ENCODE measurements at places on chromosomes 16 and 17. TPM values are rescaled to one million over a fixed set of nuclear protein-coding genes. Genes with fewer than 3 reads are reported as not detected.

DNA sequence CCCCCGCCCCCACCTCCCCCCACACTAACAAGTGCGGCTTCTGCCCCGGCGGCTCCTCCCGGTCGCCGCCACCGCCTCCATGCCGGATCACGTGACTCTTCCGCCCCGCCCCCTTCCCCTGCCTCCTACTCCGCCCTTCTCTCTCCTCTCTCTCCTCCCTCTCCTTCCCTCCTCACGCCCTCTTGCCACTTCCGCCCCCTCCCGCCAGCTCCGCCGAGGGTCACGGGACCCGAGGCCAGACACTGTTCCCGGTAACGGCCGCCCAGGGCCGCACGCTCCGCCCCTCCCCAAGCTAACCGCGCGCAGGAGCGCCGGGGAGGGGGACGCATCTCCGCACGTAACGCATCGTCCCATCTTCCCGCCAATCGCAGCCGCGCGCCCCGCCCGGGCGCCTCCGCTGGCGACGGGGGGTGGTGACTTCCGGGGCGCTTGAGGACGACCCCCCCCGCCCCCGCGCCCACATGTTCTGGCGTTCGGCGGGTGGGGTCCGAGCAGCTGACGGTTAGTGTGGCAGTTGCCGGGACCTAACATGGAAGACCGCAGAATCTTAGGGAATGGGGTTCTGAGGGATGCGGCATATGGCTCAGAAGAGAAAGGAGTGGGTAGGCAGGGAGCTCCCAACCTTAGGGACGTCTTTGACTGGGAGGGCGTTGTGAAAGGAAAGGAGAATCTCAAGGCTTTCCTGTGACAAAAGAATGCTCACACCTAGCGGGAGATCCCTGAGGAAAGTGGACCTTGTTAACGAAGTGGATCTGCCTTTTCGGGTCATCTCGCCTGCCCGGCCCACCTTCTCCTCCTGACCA is at the start of gene USP32:
Gene USP32 (minus strand): TSS at position 92 of the 803 bp plus-strand sequence. CDS start 194 bp downstream, outside the sequence.
- peak; percentile 98 for DNase-seq

GRCh38 chr16:13324851-13325250 is 423.5 kb downstream of the SHISA9 start:
- no peak for DNase-seq

DNA sequence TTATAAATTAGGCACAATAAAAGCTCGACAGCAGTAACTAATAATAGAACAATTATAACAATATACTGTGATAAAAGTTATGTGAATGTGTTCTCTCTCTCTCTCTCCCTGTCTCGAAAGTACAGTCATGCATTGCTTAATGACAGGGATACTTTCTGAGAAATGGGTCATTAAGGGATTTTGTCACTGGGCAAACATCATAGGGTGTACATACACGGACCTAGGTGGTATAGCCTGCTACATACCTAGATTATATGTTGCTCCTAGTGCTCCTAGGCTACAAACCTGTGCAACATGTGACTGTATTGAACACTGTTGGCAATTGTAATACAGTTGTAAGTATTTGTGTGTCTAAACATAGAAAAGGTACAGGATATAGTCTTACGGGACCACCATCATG is 6.9 kb downstream of the ZNRF1 start:
- DNase-seq = no peak

GRCh38 chr16:5036228-5037156 is 2.8 kb upstream of the NAGPA start:
- no peak for DNase-seq

GRCh38 chr16:2090777-2091546 is 43.2 kb downstream of the TSC2 start:
- DNase-seq = peak; percentile 95

GRCh38 chr16:49463529-49463928 is 89.9 kb downstream of the C16orf78 start:
- DNase-seq = no peak

- DNase-seq = no peak
These were observed 83.1 kb upstream of the CACNG5 start for GRCh38 chr17:66751771-66752170.

The CTRB1 gene
- total RNA-seq = not detected

GRCh38 chr16:8867216-8867931 is 1.4 kb downstream of the CARHSP1 start:
- peak; percentile 54 for DNase-seq

- DNase-seq = no peak
These were observed 1.2 kb upstream of the CYB5B start for GRCh38 chr16:69423189-69423588.

The SNX20 gene
- total RNA-seq = not detected

The STX1B gene
- 0.87 TPM for total RNA-seq

The GUCY2D gene
- total RNA-seq = not detected

GRCh38 chr16:50809561-50809960 is 67.7 kb downstream of the CYLD start:
- DNase-seq = no peak

GRCh38 chr16:49499869-49500610 is 126.4 kb downstream of the C16orf78 start:
- no peak for DNase-seq

DNA sequence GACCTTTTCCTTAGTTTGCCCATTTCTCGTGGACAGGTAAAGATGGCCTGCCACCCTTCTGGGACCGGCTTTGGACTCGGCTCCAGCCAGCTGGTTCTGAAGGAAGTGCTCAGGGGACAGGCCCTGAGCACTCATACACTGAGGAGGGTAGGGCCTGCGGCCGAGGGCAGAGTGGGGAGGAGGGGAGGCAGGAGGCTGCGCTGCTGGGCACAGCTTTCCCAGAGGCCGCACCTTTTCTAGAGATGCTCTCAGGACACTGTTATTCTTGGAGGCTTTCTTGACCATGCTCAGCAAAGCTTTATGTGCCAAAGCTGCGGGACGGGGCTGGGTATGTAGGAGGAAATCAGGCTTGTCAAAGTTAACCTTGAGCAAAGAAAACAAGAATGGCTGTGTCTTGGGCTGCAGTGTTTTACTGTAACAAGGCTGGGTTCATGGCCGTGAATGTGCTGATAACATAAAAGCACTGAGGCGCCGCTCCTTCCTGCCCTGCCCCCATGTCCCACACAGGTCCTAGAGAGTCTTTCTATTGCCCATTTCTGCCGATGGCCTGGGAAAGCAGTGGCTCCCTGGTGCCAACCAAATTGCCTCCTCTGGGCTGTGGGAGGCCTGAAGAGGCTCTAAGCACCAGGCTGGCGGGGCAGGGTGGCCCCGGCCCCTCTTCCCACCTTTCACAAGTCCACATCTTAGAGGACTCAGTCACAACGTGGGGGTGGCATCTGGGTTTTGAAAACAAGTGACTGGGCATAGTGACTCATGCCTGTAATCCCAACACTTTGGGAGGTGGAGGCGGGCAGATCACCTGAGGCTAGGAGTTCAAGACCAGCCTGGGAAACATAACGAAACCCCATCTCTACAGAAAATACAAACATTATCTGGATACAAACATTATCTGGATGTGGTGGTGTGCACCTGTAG is 22.3 kb upstream of the TIMP2 start:
- peak; percentile 62 for DNase-seq

GRCh38 chr17:34706029-34706428 is 126.6 kb downstream of the TMEM132E start:
- peak; percentile 56 for DNase-seq

- DNase-seq = no peak
These were observed 30.5 kb downstream of the GPT2 start for GRCh38 chr16:46914556-46915201.

The LRRC37A gene
- total RNA-seq = 1.9 TPM

DNA sequence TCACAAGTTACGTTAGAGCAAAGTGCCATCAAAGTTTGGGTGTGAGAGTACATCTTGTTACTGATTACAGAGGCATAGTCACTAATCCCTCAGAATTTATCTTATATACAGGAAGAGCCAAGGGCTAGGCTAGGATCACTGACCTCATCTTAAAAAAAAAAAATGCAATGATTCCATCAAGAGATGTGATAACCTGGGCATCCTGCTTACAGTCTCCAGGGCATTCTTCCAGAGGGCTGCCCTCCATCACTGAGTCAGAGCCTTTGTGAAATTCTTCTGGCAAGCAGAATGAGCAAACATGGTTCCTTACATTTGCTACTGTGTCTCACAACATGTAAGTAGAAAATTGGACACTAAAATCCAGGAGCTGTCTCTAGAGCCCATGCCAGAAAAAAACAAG is 410.6 kb downstream of the ZFHX3 start:
- DNase-seq = peak; percentile 45

DNA sequence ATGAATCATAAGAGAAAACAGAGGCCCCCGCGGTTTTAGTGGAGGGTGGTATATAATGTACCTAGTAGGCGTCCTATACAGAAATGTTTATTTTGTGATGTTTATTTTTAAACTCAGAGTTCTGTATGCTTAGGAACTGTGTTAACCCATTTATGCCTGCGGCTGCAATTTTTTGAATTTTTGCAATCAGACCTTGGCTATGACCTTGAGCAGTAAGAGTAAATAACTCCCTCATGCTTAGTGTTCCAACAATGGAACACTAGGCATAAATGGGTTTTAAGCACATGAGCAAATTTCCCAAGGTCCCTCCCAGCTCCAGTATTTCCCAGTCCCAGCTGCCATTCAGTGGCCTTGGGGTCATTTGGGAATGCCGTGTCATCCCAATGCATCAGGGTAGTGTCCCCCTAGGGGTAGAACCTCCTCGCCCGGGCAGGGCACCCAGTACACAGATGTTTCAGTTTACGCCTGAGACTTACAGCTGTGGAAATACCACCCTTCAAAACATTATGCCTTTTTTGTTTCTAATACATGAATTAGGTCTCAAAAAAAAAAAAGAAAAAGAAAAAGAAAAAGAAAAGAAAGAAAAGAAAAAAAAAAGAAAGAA is 605.8 kb upstream of the CDH11 start:
- no peak for DNase-seq

GRCh38 chr17:69588827-69589239 is 174.3 kb downstream of the MAP2K6 start:
- no peak for DNase-seq

The PHOSPHO1 gene
- not detected for total RNA-seq

The TUBG1 gene
- total RNA-seq = 33.7 TPM

- no peak for DNase-seq
These were observed 151.8 kb downstream of the RPTOR start for GRCh38 chr17:80696456-80696855.

The KRTAP16-1 gene
- total RNA-seq = not detected

DNA sequence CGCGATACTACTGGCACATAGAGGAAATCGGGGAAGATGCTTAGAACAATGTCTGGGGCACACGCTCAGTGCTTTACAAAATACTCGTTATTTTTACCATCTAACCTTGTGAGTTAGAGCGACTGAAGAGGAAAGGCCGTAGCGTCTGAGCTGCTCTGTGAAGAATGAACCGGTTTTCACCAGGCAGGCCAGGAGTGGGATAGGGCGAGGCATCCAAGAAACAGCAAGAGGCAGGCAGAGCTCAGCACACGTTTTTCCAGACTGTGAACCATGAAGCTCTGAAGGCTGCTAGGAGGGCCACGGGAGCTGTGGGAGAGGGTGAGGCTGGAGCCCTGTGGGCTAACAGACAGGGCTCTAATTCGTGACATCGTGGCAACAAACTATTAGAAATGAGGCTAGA is 95.5 kb downstream of the MRM3 start:
- no peak for DNase-seq

The CPHXL gene
- not detected for total RNA-seq

The GAST gene
- not detected for total RNA-seq

- DNase-seq = peak; percentile 83
These were observed 27.9 kb upstream of the DBNDD1 start for GRCh38 chr16:90046971-90047713.

The SPNS2 gene
- 8.3 TPM for total RNA-seq

DNA sequence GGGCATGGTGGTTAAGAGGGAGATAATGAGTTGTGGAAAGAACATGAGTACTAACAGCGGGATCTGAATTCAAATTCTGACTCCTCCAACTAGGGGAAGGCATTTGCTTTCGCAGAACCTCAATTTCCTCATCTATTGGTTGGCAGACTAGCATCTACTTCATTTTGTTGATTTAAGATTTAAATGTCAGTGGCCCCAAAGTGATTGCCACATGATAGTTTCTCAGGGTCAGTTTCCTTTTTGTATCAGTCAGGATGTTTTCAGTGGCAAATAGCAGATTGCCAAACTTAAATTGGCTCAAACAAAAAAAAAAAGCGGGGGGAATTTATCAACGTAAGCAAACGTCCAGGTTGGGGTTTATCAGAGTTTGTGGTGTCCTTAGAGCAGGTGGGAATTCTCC is 25.1 kb upstream of the NOS2 start:
- DNase-seq = no peak

GRCh38 chr17:10648956-10649355 is 8.2 kb downstream of the MYH3 start:
- no peak for DNase-seq

The RPGRIP1L gene
- total RNA-seq = 9.5 TPM

- DNase-seq = no peak
These were observed 6.0 kb upstream of the CDC6 start for GRCh38 chr17:40281663-40282062.

- DNase-seq = no peak
These were observed 136.7 kb upstream of the FAM20A start for GRCh38 chr17:68737761-68738443.

DNA sequence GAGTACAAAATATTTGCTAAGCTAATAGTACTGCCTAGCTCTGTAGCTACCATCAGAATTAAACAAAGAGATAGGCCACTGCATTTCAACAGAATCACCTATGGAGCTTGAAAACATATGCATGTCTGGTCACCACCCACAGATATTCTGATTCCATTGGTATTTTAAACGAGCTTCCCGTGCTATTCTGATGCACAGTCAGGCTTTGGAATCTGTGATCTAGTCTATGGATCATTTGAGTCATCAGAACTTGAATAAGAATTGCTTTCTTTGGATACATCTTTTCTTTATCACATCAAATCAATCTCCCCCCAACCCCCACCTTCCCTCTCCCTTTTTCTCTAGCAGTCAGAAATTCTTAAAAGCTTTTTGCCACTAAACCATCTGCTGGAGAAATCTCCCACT is 124.7 kb downstream of the NPIPB5 start:
- no peak for DNase-seq

GRCh38 chr17:78577296-78577695 is at the start of gene DNAH17:
Gene DNAH17, minus strand, starts transcription at chr17:78577396. Its CDS starts 2,339 bp downstream, at chr17:78575057.
- DNase-seq = no peak

The CDH1 gene
- total RNA-seq = 190 TPM

DNA sequence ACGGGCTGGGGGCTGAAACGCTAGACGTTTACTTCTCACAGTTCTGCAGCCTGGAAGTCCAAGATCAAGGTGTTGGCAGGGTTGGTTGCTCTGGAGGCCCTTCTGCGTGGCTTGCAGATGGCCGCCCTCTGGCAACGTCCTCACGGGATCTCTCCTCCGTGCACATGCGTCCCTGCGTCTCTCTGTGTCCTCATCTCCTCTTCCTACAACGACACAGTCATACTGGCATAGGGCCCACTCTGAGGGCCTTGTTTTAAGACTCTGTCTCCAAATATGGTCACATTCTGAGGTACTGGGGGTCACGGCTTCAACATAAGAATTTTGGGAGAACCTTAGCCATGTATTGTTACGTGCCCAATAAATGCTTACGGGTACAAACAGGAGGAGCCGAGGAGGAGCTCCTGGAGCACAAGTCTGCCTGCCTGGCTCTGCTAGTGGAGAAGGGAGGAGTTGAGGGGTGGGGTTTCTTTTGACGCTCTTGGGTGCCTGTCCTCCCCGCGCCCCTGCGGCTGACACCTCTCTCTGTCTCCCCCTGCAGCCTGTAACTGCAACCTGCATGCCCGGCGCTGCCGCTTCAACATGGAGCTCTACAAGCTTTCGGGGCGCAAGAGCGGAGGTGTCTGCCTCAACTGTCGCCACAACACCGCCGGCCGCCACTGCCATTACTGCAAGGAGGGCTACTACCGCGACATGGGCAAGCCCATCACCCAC is 141.1 kb downstream of the NTN1 start:
- DNase-seq = no peak
